ENCODE measurements at places on chromosomes 7 and 10.

GRCh38 chr10:33217854-33218253 lies 116.6 kb downstream of the NRP1 start:
- DNase-seq, result no peak

GRCh38 chr7:18895456-18895855 lies 222.0 kb downstream of the TWIST1 start:
- DNase-seq, result no peak

DNA sequence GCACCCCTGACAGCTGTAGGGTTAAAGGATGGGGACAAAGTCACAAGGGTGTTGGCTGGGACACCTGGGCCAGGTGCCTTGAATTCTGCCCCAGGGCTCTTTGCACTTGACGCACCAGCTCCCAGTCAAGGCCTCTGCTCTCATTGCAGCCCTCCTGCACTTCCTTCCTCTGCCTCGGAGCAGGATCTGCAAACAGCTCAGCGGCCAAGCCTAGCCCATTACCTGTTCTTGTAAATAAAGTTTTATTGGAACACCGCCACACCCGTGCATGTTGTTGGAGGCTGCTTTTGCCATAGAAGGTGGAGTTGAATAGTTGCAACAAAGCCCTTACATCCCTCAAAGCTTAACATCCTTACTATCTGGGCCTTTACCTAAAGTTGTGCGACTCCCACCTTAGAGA lies 483.8 kb upstream of the FOXK1 start:
- DNase-seq, result no peak

DNA sequence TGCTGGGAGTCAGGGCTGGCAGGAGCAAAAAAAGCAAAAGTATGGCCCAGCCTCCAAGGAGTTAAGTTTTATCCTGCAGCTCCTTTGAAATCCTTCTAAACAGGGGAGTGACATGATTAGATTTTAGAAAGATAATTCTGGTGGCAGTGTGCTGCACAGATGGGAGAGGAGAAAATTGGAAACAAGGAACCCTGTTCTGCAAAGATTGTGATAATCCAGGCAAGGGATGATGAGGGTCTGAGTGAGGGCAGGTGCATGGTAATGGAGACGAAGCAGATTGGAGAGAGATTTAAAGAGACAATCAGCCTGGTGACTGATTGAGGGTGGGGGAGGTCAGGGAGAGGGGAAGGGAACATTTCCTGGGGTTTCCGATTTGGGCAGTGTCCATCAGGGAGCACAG lies 444.7 kb upstream of the PODXL start:
- no peak for DNase-seq

DNA sequence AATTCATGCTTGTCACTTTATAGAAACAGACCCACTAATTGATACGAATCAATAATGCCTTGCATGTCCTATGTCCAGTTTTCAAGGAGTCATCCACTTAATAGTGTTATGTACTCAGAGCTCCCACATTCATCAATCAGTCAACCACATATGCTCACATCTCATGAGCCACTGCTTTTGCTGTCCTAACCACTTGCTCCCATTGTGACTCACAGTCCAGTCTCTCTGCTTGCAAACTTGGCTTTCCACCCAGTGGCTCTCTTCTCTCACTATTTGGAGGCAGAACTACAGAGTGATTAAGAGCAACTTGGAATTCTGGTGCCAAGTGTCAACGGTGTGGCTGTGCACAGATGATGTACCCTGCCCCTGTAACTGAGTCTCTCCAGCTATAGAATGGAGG lies 166.0 kb downstream of the SNX13 start:
- DNase-seq, result no peak

GRCh38 chr10:88028654-88029053 lies 165.2 kb downstream of the PTEN start:
- peak; percentile 9 for DNase-seq

- DNase-seq, result no peak
Observed at GRCh38 chr10:88036126-88036525, 172.7 kb downstream of the PTEN start.

DNA sequence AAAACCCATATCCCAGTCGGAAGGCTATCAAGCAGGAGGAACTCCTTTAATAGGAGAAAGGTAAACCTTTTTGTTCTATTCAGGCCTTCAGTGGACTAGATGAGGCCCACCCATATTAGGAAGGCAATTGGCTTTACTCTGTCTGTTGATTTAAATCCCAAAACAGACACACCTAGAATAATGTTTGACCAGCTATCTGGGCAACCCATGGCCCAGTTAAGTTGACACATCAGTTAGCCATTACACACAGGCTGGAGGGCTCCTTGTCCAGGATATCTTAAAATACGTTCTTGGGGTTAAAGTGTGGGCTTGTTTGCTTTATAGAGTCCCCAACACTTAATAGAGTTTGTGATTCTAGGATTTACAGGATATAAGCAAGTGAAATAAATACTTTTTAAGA lies 339.0 kb upstream of the PRKCQ start:
- no peak for DNase-seq

DNA sequence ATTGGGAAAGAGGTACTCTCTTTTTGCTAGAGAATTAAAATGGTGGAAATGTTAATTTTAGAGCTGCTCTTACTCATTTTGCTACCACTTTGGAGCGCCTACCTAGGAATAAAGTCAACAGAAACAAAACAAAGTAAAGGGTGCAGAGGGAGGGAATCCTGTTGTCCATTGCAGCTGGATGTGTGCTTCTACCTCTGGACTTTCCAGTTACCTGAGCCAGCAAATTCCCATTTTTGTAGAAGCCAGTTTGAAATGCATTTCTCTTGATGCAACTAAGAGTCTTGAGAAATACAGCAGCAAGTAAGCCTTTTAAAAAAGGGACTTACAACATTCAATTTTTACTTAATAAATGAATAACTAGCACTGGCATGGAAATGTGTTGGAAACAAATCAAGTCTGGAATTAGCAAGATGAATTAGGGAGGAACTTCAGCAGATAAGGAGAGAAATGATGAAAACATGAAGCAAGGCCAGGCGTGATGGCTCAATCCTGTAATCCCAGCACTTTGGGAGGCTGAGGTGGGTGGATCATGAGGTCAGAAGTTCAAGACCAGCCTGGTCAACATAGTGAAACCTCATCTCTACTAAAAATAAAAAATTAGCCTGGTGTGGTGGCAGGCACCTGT lies 113.5 kb upstream of the CTTNBP2 start:
- no peak for DNase-seq

DNA sequence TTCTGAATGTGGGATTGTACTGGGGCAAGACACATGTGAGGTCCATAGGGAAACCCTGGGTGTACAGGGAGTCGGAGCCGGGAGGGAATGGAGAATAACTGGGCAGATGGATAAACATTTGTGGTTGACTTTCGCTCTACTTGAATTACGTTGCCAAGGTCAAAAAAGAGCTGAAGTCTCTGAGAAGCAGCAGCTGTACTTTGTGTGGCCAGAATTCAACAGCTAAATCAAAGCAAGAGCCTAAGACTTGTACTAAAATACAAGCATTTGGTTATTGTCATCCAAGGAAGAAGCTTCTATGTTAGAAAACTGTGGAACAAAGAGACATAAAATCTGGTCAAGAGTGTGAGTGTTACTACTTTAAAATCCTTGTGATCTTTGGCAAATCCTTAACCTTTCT lies 457.2 kb downstream of the ARL4A start:
- no peak for DNase-seq

GRCh38 chr7:34539003-34539402 lies 119.0 kb upstream of the NPSR1 start:
- DNase-seq, result no peak

DNA sequence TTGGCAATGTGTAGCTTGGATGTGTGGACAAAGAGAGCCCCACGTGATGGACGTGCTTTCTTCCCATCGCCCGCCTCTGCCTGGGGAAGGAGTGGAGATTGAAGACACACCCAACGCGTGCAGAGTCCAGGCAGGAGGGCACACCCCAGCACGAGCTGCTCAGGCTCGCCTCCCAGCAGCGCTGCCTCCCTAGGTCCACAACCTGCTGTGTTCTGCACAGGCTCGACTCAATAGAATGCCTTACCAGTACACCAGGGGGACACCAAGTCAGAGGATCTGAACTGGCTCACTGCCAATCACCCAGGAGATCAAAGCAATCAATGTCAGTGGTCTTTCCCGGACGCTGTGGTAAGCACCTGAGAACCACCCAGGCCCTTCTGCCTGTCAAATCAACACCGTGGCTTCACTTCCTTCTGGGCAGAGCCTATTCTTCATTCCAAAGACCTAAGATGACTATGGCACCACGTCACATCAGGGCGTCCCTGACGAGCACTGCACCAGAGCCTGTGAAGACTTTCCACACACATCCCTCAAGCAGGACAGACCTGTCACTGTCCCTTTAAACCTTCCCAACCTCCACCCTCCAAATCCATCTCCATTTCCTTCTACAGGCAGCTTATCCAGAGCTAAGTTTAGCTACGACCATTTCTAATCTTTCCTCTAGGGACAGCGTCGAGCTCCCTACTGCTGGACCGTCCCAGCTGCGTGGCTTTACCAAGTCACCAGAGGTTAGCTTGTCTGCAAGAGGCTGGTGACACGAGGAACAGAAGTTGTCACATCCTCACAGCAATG lies 72.3 kb downstream of the AMZ1 start:
- no peak for DNase-seq

- no peak for DNase-seq
Observed at GRCh38 chr7:2880874-2881533, 36.9 kb upstream of the GNA12 start.

- DNase-seq, result no peak
Observed at GRCh38 chr10:60428387-60428737, 38.7 kb upstream of the ANK3 start.

- DNase-seq, result no peak
Observed at GRCh38 chr10:2985729-2986232, 81.6 kb upstream of the PFKP start.

Measured in GM19239 (cell line).